ENCODE measurements at places on chromosomes 2 and 18. TPM values are rescaled to one million over a fixed set of nuclear protein-coding genes. Genes with fewer than 3 reads are reported as not detected.
A peak's percentile ranks its signal among the peaks of the same experiment; 100 is the strongest.

DNA sequence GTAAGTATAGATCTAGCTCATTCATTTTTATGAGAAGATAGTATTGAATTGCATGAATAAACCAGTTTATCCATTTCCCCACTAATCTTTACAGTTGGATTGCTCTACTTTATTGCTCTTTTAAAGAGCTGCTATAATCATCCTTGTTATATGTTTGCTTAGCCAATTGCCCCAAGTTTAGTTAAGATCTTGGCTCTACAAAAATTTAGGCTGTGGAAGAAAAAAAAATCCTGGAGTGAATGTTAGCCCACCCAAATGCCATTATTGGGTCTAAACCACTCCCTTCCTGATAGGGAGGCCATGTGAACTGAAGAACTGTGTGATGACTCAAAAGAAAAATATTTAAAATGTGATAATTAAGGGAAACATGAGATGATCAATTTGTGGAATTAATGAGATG lies 2.9 kb downstream of the ALS2 start:
- no peak for DNase-seq

- DNase-seq = no peak
Measured at GRCh38 chr2:98935111-98935770, 784 bp downstream of the CRACDL start.

DNA sequence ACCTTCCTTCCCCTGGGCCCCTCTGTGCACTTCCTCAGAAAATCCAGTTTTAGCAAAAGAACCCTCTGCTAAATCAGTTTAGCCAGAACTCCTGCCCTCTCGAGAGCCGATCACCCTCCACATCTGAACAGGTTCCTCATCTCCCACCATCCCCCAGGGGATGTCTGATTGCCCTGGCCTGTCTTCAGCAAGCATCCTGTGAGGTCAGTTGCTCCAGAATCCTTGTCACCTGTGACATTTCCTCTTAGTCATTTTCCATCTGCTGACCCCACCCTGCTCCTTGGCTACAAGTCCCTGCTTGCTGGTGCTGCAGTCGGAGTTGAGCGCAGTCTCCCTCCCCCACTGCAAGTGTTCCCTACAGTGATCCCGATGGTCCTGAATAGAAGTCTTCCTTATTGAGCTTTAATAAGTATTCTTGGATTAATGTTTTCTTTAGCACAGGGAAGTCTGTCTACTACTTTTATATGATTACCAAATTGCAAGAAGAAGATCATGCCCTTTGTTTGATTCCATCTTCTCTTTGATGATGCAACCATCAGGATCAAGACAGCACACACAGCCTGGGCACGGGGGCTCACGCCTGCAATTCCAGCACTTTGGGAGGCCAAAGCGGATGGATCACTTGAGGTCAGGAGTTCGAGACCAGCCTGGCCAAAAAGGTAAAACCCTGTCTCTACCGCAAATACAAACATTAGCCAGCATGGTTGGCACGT lies 30.9 kb upstream of the UBE2F start:
- DNase-seq = no peak

- no peak for DNase-seq
Measured at GRCh38 chr2:144455987-144456386, 63.9 kb downstream of the ZEB2 start.

DNA sequence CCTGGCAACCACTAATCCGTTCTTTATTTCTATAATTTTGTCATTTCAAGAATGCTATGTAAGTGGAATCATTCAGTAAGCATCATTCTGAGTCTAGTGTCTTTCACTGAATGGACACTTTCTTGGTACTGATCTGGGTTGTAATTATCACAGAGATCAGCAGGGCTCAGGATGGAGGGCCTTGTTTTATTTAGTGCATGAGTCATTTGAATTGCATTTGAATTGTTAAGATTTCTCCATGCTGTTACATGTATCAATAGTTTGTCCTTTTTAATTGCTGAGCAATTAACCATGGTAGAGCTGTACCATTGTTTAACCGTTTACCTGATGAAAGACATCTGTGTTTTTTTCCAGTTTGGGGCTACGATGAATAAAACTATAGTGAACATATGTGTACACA lies 256.4 kb downstream of the THSD7B start:
- no peak for DNase-seq

- peak; percentile 52 for DNase-seq
Measured at GRCh38 chr2:222424276-222424728, at the start of gene SGPP2. TSS of gene SGPP2 (plus strand) at chr2:222424543. CDS start at chr2:222424603, 60 bp downstream.

DNA sequence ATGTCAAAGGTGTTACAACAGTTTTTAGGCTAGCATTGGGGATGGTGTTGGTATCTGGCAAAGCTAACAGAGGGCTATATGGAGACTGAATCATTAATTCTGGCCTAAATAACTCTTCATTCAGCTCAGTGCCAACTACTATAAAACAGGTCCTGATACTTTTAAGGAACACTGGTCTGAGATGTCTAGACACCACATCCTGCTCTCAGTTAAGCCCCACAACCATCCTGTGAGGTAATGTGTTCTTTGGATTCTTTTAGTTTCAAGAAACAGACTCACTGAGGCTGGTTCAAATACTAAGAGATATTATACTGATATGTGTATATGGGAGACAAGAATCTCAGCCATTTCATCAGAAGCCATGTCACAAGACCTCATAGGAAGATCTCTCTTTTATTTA lies 14.2 kb upstream of the HK2 start:
- DNase-seq = no peak

DNA sequence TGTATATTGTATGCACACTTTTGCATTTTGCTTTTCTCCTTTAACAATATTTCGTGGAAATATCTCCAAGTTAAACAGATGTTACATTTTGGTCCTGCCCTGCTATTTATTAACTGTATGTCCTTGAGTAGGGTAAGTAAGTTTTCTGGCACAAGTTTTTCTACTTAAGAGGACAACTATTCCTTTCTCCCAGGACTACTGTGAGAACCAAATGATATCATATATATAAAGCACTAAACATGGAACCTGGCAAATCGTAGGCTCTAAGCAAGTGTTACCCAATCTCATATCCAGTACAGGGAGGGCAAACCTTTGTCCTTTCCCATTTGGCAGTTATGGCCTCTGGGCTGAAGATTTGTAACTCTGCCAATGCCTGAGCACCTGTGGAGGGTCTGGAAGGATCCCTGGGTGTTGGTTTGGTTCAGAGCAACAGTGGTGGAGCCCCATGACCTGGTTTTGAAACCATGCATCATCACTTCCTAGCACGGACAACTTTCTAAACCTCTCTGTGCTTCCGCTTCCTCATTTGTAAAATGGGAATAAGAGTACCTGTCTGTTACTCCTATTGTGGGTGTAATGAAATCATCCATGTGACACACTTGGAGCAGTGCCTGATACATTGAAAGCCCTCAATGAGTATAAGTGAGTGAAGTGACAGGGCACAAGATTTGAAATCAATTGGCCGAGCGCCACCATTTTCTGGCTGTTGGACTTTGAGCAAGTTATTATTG lies 28.3 kb upstream of the ICOS start:
- no peak for DNase-seq

DNA sequence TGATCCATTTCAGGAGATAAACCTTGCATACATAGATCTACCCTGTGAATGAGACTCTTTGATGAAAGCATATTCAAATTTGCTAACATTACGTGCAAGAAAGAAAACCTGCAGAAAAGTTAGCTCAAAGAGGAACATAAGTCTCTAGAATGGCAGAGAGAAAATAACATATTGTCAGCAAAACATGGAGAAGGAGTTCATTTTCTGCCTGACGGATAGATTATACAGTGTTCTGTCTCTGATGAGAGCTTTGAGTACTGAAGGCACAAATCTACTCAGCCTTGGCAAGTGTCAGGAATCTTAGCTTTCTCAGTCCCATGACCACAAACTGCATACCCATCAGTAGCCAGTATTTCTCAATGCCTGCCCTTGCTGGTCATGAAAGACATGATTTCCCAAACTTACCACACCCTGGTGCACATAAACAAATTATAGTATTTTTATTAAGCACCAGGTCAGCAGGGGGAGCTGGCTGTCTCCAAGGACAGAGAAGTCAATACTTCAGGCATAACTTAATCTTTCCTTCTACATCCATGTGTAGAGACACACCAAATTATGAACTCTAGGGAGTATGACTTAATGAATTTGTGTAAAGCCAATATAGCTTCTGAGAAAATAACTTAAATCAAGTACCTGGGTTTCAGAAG lies 401.2 kb upstream of the SOX11 start:
- no peak for DNase-seq

DNA sequence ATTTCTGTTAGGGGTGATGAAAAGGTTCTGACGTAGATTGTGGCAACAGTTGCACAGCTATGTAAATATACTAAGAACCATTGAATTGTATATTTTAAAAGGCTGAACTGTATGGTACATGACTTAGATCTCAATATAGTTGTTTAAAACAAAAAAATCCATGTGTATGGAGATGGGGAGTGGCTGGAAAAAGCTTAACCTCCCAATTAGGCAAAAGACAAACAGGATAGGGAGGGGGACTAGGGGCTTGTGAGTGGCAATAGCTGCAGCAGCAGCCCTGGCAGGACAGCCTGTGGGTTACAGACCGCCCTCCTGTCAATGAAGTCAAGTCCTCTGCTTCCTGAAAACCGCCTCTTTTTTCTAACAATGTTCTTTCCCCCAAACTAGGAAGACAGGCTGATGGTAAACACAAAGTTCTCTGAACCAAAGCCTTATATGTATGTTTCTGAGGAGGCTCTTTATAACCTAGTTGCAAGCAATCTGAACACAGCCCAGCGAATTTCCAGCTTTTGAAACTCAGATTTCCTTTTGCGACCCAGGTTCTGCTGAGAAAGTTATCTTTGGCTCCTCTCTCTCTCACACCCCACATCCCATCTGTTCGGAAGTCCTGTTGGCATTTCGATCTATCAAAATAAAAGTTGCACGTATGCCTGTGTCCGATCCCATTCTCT lies 10.3 kb downstream of the ATP8B1 start:
- no peak for DNase-seq

DNA sequence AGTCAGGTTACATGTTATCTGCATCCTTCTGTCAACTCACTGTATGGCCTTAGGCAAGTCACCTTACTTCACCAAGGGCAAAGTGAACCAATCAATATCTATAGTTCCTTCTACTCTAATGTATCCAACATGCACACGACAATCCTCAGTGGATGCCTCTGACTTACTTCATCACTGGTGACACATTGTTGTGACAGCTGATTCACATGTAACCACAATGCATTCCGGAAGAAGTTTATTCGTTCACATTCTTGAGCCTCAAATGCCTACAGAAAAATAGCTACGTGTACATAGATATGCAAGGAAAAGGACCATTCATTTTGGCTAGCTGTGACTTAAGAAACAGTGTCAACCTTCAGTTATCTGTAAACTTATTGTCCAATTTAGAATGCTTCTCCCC lies 26.3 kb upstream of the EPG5 start:
- no peak for DNase-seq

GRCh38 chr18:40962784-40963183 lies 992.2 kb upstream of the PIK3C3 start:
- DNase-seq = no peak

GRCh38 chr2:205903549-205904129 lies 182.3 kb downstream of the INO80D start:
- DNase-seq = no peak

- DNase-seq = peak; percentile 40
Measured at GRCh38 chr2:241064008-241064801, 37.9 kb downstream of the MTERF4 start.

GRCh38 chr2:149648282-149649030 lies 60.9 kb upstream of the MMADHC start:
- DNase-seq = no peak

DNA sequence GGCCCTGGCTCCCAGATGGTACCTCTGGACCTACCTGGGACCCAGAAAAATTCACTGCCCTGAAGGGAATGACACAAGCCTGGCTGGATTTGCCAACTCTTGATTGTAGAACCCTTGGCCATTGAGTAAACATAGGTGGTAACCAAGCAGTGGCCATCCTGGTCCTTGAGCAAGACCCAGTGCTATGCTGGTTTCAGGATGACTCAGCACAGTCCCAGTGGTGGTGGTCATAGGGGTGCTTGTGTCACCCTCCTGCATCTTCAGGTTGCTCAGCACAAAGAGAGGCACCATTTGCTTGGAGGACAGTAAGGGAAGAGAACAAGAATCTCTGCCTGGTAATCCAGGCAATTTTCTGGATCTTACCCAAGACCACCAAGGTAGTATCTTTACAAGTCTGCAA lies 52.9 kb downstream of the UPP2 start:
- no peak for DNase-seq

DNA sequence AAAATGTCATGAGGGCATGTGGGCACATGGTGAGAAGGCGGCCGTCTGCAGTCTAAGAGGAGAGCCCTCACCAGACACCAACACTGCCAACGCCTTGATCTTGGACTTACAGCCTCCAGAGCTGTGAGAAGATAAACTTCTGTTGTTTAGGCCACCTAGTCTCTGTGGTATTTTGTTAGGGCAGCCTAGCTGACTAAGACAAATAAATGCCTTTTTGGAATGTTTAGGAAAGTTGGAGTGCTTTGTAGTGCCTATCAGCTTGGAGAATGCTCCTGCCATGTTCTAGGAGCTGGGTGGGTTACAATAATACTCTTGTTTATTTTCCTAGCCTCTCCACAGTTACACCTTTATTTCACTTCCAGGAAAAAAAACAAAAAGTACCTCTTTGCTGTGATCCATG lies 92.0 kb downstream of the SPP2 start:
- no peak for DNase-seq

DNA sequence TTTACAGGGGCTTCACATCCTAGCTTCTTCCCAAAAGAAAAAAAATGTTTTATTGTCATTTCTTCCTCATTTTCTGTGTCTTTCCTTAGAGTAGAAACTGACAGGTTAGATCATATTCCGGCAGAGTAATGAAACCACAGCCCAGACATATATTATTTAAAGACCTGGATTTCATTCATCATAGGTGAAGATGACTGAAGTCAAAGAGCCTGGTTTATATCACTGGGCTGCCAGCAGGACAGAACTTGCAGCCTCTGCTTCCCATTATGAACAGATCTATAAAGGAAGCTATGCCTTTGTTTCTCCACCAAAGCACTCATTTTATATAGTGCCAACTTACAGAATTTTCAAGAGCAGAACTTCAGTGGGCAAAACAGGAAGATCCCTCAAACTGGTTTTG lies 137.9 kb downstream of the METTL4 start:
- DNase-seq = no peak

DNA sequence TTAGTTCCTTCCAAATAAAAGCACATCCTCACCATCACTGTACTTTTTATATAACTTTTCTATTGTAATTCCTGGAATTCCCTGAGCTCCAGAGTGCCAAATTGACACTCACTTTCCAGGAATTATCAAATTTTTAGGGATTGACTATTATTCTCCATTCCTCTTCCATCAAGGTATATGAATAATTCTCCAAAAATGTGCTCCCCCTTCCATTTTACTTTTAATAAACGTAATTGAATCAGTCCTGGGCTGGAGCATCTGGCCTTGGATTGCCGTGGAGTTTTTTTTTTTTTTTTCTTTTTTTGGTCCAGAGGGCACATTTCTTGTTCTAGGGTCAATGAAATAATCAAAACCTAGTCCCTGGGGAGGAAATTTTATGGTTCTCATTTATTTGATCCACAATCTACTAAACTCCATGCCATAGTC lies 304.3 kb downstream of the CDCA7 start:
- no peak for DNase-seq

- no peak for DNase-seq
Measured at GRCh38 chr2:170771421-170771937, 1.3 kb downstream of the ERICH2 start.

GRCh38 chr2:238820916-238821315 lies 27.0 kb upstream of the TWIST2 start:
- DNase-seq = no peak

- DNase-seq = no peak
Measured at GRCh38 chr2:137813176-137813575, 151.1 kb upstream of the HNMT start.

The TMEM198 gene
- 0.48 TPM for total RNA-seq

The UGP2 gene
- 69.5 TPM for total RNA-seq

The APOB gene
- not detected for total RNA-seq

The FEV gene
- not detected for total RNA-seq

The ACADL gene
- not detected for total RNA-seq

The ZBTB7C gene
- total RNA-seq = not detected

All from naive thymus-derived CD4-positive, alpha-beta T cell (primary cell).